Mesenchymal stem cell (in vitro differentiated cells and primary cell): ENCODE measurements at places on chromosomes 12 and 14.

GRCh38 chr14:52700701-52701172 lies 5.4 kb upstream of the ERO1A start:
- DNase-seq, result peak; percentile 19

DNA sequence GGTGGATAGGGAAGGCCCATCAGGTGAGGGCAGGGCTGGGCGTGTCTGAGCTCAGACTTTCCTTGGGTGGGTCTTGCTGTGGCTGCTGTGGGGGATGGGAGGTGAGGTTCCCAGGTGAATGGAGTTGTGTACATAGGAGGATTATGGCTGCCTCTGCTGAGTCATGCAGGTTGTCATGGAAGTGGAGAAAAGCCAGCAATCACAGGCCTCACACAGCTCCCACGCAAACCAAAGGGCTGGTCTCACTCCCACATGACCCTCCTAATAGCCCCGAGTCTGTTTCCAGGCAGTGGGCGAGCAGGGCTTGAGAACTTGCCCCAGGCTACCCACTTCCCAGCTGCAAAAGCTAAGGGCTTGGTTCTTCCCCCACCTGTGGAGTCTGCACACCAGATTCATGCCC lies 149.5 kb downstream of the IPO8 start:
- no peak for DNase-seq

DNA sequence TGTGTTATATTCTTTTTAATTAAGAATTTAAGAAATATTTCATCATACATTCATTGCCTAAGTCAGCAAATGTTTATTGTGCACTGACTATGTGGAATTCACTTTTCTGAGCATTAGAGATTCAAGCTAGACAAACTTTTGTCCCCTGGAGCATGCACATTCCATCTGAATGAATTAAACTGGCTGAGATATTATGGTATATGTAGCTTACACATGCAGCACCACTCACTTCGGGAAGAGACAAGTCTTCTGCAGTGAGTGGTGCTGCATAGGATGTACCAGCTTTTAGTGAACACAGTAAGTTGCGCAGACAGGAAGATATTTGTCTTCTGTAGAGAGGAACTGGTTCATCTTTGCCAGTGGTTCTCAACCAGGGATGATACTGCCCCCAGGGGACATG lies 318.4 kb downstream of the SYT1 start:
- DNase-seq, result no peak

GRCh38 chr12:107859367-107859766 lies 84.9 kb downstream of the ASCL4 start:
- no peak for DNase-seq

GRCh38 chr14:90536092-90536491 lies 139.3 kb downstream of the CALM1 start:
- DNase-seq, result no peak

GRCh38 chr12:3049611-3050249 lies 27.4 kb upstream of the TSPAN9 start:
- no peak for DNase-seq

DNA sequence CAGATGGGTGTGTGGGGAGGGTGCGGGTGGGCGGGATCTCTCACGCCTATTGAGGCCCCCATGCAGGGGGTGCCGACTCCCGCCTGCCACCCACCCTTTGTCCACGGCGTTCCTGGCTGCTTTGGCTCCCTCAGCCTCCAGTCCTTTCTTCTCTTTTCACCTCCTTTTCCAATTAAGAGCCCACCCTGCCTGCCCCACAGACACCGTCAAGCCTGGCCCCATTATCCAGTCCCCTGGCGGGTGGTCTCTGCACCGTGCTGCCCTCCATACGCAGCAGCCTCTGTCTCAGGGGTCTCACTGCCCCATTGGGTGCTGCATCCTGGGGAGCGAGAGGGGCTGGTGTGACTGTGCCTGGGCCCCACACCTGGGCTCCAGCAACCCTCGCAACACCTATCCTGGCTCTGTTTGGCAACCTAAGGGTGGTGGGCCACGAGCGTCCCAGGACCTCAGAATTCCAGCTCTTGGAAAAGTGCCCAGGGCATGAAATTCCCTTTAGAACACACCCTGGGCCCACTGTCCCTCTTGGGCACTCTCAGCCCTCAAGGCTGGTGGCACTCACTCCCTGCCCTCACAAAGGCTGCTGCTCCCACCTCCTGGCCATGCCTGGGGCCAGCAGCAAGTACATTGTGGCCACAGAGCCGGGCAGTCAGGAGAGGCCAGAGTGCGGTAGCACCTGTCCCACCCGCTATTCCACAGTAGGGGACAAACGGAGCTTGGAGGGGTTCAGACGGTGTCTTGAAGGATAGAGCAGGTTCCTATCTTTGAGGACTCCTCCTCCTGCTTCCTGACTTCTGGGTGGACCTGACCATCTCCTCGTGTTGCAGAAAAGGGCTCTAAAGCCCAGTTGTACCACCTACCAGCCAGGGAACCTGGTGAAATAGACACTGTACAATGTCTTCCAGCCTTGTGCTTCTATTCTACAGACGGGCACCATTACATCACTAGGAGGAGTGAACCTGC lies 114.1 kb downstream of the KIF26A start:
- DNase-seq, result no peak

DNA sequence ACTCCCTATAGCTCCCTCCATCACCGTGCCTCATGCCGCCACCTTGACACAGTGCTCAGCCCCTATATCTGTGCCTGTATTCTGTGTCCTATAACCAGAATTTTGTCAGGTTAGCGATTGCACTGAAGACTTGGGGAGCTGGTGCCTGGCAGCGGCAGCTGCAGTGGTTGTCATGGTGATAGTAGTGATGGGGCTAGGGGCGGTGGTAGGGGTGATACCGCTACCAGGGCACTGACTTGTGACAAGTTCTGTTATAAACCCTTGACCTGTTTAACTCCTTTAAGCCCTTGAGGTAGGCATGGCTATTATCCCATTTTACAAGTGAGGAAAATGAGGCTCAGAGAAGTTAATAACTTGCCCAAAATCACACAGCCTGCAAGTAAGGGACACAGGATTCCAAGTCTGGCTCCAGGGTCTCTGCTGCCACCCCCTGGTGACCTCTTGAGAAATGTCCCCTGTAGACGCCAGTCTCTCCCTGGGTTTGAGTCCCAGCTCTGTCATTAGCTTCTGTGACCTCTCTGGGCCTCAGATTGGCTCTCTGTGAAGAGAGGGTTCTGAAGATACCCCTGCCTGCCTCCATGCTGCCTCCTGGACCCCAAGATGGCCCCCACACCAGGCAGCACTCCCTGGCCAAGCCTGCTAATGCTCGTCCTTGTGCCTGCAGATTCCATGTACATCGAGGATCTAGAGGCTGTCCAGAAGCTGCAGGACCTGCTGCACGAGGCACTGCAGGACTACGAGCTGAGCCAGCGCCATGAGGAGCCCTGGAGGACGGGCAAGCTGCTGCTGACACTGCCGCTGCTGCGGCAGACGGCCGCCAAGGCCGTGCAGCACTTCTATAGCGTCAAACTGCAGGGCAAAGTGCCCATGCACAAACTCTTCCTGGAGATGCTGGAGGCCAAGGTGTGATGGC lies 121.9 kb downstream of the ESRRB start:
- no peak for DNase-seq

DNA sequence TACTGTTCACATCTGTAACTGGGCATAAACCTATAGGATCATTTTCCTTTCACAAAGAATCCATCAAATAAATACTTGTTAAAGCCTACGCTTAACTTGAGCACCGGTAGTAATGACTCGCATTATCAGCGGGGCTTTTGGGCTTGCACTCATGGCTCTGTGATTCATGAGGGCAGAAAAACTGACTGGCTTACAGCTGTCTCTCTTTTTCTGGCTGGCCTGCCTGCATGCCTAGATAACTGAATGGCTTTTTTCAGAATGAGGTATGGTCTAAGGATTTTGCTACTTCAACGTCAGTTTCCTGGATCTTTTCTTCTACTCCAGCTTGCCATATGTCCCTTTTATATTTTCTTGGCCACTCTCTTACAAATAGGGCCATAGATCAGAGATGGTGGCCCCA lies 531.1 kb downstream of the NRXN3 start:
- DNase-seq, result no peak

DNA sequence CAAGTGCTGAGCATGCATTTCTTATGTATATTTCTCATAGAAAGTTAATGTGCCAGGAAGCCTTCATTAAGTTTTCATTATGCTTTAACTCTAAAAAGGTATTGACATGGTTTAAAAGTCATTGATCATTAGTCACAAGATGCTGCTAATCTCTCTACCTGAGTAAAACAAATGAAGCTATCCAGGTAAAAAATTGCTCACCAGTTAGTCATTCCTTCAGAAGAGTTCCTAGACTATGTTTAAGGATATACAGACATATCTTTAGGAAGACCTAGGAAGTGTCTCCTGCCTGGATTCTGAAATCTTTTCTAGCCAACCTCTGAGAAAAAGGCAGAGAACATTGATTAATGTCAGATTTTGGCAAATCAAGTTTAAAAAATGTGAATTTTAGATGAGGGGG lies 274.2 kb downstream of the PDZRN4 start:
- no peak for DNase-seq

GRCh38 chr12:118185602-118186397 lies 49.9 kb downstream of the PEBP1 start:
- DNase-seq, result no peak

- DNase-seq, result no peak
Measured at GRCh38 chr12:29869946-29870345, 86.2 kb upstream of the TMTC1 start.

- peak; percentile 76 for DNase-seq
Measured at GRCh38 chr12:105107171-105107493, 399 bp upstream of the WASHC4 start.

GRCh38 chr14:39023939-39024871 lies 78.8 kb downstream of the SEC23A start:
- DNase-seq, result no peak

- DNase-seq, result no peak
Measured at GRCh38 chr12:117718141-117718540, 250.6 kb downstream of the KSR2 start.

DNA sequence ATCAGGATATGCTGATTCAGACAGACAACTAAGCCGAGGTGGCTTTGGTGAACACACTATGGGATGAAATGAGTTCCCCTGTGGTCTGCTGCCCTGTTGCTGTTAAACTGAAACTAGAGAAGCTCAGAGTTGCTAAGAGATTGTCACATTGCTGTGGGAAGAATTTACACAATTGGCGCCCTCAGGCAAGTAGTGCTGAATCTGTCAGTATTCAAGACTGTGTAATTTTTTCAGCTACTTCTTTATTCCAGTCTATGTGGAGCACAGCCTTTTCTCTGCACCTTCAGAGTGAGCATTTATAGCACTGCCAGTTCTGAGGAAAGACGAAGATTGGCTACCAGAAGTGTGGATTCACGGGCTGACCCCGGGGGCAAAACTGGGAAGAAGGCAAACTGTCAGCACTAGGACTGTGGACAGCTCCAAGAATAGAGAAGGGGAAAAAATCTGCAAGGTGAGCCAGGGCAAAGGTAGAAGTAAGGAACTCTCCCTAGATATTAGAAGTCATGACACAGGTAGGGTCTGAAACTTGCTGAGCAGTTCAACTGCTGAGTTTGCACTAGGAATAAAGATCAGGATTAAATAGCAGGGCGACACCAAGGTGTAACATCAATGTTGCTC lies 218.8 kb upstream of the TMPO start:
- no peak for DNase-seq

GRCh38 chr12:24919346-24920001 lies 29.4 kb downstream of the BCAT1 start:
- no peak for DNase-seq

DNA sequence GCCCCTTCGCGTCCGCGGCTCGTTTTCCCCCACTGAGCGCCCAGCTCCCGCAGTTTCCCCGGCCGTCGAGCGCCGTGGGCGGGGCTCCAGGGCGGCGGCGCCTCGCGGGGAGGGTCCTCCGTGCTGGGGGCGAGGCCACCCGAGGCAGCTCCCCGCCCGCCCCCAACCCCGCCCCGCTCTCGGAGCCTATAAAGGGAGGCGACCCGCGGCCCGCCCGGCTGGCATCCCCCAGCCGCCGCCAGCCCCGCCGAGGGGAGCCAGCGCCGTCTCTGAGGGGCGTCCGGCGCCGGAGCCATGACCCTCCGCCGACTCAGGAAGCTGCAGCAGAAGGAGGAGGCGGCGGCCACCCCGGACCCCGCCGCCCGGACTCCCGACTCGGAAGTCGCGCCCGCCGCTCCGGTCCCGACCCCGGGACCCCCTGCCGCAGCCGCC lies at the start of gene TAMALIN:
Gene TAMALIN (plus strand): TSS at position 221 of the 432 bp plus-strand sequence. CDS start 74 bp downstream, at position 295.
- peak; percentile 79 for DNase-seq

- DNase-seq, result no peak
Measured at GRCh38 chr12:54444206-54444605, 25.1 kb upstream of the ITGA5 start.
